Frontal cortex (tissue), 4 donors: ENCODE measurements at places on chromosomes 16 and 17.

- DNase-seq: no peak
Measured at GRCh38 chr16:80417706-80418271, 123.0 kb upstream of the DYNLRB2 start.

DNA sequence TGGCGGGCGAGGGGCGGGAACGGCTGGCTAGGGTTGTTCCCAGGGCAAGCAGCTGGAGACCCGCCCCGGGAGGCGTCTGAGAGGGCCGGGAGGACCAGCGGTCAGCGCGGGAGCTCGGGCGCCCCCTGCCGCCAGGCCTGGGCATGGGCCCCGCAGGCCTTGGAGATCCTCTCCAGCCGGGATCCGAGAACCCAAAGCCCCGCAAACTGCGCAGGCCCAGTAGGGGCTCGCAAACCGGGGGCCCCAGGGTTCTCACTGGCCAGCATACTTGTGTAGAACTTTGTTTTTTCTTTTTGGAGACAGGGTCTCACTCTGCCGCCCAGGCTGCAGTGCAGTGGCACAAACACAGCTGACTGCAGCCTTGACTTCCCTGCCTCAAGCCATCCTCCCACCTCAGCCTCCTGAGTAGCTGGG is 20.8 kb upstream of the ZNF423 start:
- DNase-seq: peak; percentile 83

DNA sequence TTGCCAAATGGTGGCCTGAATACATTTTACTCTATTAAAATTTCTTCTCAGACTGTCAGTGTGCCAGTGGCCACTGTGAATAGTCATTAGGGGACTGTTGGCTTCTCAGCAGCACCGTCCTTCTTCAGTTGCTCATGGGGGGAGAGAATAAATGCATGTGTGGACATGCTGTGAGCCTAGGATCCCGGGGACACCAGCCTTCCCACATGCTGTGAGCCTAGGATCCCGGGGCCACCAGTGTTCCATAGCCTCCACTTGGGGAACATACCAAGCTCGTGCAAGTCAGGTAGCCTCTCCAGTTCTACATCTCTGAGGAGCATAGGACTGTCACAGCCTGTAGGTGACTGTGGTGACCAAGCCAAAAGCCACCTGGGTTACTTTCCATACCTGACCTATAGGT is 51.5 kb downstream of the BANP start:
- DNase-seq: no peak

DNA sequence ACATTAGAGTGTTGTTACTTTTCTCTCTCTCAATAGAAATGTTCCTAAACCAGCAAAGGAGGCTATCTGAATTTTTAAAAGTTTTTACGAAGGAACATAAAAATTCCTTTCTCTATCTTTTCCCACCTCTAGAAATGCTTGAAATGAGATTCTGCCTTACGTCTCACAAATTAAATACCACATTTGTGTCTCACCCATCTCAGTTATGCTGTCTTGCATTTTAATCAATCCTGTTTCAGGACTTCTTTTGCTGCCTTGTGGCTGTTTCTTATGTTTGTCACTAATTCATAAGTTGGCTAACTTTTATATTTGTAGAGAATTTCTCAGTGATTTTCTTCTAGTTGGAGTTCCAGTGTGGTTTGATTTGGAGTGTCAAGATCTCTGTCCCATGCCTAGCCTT is 3.5 kb downstream of the OMG start:
- no peak for DNase-seq

GRCh38 chr16:77840093-77840492 is 51.7 kb downstream of the VAT1L start:
- no peak for DNase-seq

GRCh38 chr17:75695830-75696271 is 25.4 kb upstream of the ITGB4 start:
- no peak for DNase-seq

- DNase-seq: no peak
Measured at GRCh38 chr16:85104821-85105391, 7.4 kb downstream of the CIBAR2 start.

DNA sequence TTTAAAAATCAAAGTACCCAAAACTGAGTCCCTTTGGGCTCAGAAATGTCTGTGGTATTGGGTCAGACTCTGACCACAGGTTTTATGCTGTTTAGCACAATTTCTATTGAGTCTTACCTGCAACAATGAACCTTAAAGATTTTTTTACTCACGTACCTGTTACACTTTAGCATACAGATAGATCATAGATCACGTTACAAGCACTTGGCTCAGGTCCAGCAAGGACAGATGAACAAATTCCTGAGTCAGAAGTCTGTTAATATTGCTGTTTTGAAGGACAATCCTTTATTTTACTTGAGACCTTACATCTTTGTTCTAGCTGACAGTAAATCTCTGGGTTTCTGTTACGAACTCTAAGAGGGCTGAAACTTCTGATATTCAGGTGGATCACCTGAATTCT is 12.8 kb downstream of the SLC7A6OS start:
- DNase-seq: no peak

DNA sequence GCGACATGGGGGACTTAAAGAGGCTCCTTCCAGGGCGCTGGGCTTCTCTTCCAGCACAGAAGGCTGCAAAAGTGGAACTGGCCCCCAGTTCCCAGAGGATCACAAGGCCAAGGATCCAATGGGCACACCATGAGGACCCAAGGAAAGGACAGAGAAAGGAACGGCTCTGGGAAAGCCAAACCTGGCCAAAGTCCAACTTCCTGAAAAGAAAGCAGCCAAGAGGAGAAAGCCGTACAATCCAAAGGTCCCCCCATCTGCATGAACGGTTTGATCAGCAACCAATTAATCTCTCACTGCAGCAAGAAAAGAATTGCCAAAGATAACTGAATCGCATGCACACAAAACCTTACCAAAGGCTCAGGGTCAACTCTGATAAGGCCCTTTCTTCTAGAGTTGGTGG is 19.8 kb upstream of the ICAM2 start:
- no peak for DNase-seq

- no peak for DNase-seq
Measured at GRCh38 chr17:13584701-13585080, 17.0 kb downstream of the HS3ST3A1 start.

- no peak for DNase-seq
Measured at GRCh38 chr17:73068322-73069153, 23.9 kb downstream of the SLC39A11 start.

DNA sequence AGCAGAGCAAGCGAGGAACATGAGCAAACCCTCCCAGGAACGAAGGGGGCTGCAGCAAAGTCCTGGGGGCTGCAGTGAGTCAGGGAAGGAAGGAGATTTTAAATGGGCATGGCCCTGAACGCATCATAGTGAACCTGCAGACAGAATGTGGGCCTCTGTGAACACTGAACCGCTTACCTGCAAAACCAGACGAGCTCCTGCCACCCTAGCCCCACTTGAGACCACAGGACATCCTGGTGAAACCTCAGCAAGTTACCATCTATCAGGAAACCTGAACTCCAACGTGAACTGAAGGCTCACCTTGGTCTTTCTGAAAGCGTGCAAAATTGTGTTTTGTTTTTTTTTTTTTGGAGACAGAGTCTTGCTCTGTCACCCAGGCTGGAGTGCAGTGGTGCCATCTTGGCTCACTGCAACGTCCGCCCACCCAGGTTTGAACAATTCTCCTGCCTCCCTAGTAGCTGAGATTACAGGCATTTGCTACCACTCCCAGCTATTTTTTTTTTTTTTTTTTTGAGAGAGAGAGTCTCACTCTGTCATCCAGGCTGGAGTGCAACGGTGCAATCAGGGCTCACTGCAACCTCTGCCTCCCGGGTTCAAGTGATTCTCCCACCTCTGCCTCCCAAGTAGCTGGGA is 30.8 kb downstream of the FANCA start:
- DNase-seq: no peak

DNA sequence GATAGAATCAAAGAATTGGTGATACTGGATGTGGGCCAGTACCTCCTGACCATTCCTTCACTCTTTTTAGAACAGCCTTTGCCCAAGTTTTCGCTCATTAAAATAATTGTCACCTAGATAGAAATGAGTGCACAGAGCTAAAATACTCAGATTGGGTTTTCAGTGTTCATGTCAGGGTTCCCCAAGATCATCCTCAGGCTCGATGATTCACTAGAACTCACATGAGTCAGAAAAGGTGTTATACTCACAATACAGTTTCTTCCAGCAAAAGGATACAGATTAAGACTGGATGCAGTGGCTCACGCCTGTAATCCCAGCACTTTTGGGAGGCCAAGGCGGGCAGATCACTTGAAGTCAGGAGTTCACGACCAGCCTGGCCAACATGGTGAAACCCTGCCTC is 19.9 kb downstream of the ERCC4 start:
- no peak for DNase-seq

- no peak for DNase-seq
Measured at GRCh38 chr16:3282103-3282729, 1.1 kb upstream of the ZNF263 start.

- no peak for DNase-seq
Measured at GRCh38 chr17:11086646-11087340, 154.2 kb upstream of the SHISA6 start.

- no peak for DNase-seq
Measured at GRCh38 chr16:56311208-56312027, 113.9 kb downstream of the AMFR start.

DNA sequence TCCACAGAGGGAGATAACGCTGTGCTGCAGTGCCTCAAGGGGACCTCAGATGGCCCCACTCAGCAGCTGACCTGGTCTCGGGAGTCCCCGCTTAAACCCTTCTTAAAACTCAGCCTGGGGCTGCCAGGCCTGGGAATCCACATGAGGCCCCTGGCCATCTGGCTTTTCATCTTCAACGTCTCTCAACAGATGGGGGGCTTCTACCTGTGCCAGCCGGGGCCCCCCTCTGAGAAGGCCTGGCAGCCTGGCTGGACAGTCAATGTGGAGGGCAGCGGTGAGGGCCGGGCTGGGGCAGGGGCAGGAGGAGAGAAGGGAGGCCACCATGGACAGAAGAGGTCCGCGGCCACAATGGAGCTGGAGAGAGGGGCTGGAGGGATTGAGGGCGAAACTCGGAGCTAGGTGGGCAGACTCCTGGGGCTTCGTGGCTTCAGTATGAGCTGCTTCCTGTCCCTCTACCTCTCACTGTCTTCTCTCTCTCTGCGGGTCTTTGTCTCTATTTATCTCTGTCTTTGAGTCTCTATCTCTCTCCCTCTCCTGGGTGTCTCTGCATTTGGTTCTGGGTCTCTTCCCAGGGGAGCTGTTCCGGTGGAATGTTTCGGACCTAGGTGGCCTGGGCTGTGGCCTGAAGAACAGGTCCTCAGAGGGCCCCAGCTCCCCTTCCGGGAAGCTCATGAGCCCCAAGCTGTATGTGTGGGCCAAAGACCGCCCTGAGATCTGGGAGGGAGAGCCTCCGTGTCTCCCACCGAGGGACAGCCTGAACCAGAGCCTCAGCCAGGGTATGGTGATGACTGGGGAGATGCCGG is 769 bp downstream of the CD19 start:
- DNase-seq: no peak

- peak; percentile 37 for DNase-seq
Measured at GRCh38 chr17:13114601-13115031, 96.8 kb upstream of the ELAC2 start.

- no peak for DNase-seq
Measured at GRCh38 chr17:82356845-82357355, 2.1 kb upstream of the TEX19 start.

DNA sequence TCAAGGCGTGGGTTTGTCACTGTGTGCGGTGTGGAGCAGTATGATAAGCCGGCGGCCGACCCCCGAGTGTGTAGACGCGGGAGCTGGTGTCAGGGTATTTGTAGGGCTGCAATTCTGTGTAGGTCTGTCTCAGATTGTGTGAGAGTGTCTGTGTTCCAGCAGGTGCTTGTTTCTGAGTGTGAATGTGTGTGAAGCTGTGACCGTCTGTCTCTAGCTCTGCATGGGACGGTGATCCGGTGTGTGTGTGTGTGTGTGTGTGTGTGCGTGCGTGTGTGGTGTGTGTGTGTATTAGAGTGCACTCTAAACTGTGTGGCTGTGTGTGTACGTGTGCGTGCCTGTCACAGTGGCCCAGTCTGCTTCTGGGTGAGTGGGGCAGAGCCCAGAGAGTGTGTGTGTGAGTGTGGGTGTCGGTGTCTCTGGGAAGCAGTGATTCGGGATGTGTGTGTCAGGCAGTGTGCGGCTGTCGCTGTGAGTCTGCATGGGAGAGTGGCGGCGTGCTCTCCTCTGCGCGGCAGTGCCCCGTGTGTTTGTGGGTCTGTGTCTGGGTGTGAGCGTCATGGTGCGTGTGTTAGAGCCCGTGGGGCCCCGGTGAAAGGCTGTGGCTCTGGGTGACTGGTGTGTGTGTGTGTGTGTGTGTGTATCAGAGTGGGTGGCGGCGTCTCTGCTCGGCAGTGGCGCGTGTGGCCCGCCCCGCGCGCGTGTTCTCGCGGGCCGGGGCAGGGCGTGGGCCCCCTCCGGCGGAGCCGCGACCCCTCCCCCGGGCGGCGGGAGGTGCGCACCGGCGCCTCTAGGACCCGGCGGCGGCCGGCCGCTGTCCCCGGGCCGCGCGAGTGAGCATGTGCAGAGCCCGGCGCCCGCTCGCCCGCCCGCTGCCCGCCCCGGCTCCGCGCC is at the start of gene WSCD1:
WSCD1 (plus strand) TSS at position 841 of the 891 bp plus-strand sequence. CDS start 10,280 bp downstream, outside the sequence.
- peak; percentile 89 for DNase-seq

- no peak for DNase-seq
Measured at GRCh38 chr17:73157521-73157890, 7.3 kb upstream of the SSTR2 start.

- DNase-seq: no peak
Measured at GRCh38 chr17:69300222-69300621, 26.7 kb downstream of the ABCA5 start.

DNA sequence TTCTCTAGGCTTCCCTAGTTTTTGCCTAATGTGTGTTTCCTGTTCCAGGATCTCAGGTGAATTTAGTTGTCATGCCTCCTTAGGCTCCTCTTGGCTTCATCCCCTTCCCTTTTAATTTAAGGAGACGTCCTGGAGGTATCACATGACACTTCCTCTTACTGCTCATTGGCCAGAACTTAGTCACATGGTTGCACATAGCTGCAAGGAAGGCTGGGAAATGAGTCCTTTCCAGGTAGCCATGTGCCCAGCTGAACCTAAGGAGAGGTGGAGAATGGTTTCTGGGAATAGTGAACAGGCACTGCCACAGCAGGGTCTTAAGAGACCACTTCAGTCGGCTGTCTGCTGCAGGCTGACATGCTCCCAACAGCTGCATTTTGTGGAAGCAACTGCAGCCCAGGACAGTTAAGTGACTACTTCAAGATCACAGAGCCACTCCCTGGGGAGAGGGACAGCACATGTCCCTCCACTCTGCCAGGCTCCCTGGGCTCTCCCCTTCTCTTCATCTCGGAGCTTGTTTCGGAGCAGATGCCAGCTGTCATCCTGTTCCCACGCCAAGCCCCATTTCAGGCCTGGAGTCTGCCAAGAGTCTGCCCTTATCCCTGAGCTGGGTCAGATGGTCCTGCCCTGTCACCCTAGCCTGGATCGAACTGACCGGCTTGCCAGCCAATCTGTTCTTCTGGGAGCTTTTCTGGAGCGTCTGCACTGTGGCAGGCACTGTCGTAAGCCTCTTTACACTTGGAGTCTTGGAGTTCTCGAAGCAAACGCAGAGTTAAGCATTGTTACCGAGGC is 81.4 kb upstream of the FOXF1 start:
- DNase-seq: no peak
